Fibroblast of lung (primary cell): ENCODE measurements at places on chromosomes 16 and 17. TPM values are rescaled to one million over a fixed set of nuclear protein-coding genes. Genes with fewer than 3 reads are reported as not detected.

DNA sequence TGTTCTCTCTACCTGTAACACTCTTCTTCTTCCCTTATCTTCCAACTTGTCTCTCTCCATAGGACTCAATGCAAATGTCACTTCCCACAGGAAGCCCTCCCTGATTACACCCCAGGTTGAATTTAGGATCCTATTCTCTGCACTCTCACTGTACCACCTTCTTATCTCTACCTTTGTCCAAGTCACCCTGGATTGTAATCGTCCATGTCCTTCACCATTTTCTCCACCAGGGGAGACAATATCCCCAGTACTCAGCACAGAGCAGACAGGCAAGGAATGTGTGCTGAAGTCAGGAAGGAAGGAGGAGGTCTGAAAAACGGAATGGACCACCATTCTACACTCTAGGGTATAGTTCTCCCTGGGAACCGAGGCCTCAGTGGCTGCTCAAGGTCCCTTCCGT lies 14.2 kb downstream of the C16orf82 start:
- no peak for DNase-seq

GRCh38 chr17:59093145-59093701 lies 13.5 kb downstream of the TRIM37 start:
- DNase-seq: no peak

Gene IGFBP4
- total RNA-seq: 312 and 436 TPM in 2 replicates

- no peak for DNase-seq
These were observed 1.4 kb upstream of the IL34 start for GRCh38 chr16:70644763-70645597.

Gene CA7
- total RNA-seq: not detected in 2 replicates

- DNase-seq: no peak
These were observed 65.3 kb downstream of the MEAK7 start for GRCh38 chr16:84438971-84439696.

GRCh38 chr16:57840833-57841232 lies 38.5 kb upstream of the KIFC3 start:
- DNase-seq: no peak

Gene TBKBP1
- total RNA-seq: 11.3 and 11.6 TPM in 2 replicates

GRCh38 chr17:39701012-39701783 lies 1.3 kb downstream of the ERBB2 start:
- no peak for DNase-seq

Gene NPW
- 0.26 and 0.99 TPM in 2 replicates for total RNA-seq

DNA sequence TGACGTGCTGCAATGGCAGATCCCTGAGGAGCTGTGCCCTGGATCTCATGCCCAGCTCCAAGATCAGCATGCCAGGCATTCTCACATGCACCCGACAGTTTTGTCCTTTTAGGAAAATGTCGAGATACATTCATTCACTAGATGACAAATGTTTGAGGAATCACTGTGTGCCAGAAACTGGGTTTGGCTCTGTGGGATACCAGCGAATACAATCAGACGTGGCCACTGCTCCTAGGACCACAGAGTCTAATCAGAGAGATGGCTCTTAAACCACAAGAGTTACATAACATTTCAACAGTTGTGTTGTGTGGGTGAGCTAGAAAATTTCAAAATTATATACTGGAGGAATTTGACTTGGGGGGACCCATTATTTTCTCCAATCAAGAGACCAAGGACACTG lies 579.7 kb downstream of the CDH13 start:
- peak; percentile 44 for DNase-seq

Gene TP53TG3E
- total RNA-seq: not detected in 2 replicates

DNA sequence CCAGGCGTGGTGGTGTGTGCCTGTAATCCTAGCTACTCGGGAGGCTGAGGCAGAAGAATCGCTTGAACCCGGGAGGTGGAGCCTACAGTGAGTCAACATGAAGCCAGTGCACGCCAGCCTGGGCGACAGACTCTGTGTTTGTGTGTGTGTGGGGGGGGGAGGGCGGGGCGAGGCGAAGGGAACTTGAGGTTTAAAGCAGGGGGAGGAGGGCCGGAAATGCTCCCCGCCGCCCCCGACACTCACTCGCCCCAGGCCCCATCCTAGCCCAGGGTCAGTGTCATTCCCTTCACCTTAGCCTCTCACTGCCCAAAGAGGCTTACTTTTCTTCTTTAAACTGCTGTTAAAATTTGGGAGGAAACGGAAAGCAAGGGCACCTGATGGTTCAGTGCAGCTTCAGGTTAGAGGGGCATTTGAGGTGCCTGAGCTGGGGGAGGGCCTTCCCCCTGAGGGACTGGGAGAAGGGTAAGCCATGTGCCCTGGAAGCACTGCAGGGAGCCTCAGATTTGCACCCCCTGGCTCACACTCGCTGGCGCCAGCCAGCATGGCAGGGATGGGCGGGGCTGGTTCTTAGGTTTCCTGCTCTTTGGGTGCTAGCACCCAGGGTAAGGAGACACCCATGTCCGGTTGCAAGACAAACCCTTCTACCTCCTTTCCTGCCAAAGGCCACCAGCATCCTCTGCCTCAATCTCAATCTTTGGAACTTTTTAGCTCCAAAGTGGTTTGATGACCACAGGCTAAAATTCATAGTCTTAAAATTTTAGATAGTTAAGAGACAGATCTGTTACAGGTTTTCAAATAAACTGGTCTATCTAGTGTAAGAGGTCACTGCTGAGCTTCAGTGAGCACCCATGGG lies 2.2 kb upstream of the LIMD2 start:
- no peak for DNase-seq

Gene KRT33A
- not detected in 2 replicates for total RNA-seq

Gene KRTAP4-3
- total RNA-seq: not detected in 2 replicates

Gene MARF1
- total RNA-seq: 13.6 and 18.8 TPM in 2 replicates

Gene C16orf74
- total RNA-seq: 5.4 and 6.4 TPM in 2 replicates

DNA sequence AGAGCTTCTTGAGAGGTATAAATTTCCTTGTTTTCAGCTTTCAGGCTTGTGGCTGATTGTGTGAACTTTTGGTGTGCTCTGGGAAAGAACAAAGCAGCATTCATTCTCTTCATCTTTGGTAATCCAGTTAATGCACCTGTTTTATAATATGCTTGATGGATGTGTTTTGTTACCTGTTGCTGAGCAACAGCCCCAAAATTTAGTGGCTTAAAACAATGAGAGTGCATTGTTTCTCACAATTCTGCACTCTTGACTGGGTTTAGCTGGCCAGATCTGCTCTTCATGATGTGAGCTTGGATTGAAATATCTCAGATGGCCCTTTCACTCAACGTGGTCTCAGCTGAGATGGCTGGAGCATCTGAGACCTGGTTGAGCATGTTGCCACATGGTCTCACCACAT lies 58.7 kb upstream of the NOL11 start:
- no peak for DNase-seq

- DNase-seq: no peak
These were observed 5.2 kb downstream of the MINK1 start for GRCh38 chr17:4838309-4838785.

DNA sequence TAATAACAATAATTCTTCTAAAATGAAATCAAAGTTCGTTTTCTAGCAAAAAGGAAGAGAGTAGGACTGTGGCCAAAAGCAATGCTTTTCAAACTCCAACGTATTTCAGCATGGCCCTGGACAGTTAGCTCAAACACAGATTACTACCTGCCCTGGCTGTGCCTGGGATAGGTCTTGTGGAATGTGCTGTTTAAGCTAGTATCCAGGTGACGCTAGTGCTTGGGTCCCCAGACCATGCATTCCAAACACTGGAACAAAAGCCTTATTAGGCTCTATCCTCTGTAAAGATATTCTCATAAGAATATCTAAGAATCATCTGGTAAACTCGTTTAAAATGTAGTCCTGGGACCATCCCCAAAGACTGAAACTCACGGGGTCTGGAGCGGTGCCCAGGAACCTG lies 52.6 kb upstream of the MEAK7 start:
- DNase-seq: no peak

GRCh38 chr17:81601525-81602120 lies 35.3 kb downstream of the NPLOC4 start:
- DNase-seq: peak; percentile 60

Gene CACNG3
- not detected in 2 replicates for total RNA-seq

DNA sequence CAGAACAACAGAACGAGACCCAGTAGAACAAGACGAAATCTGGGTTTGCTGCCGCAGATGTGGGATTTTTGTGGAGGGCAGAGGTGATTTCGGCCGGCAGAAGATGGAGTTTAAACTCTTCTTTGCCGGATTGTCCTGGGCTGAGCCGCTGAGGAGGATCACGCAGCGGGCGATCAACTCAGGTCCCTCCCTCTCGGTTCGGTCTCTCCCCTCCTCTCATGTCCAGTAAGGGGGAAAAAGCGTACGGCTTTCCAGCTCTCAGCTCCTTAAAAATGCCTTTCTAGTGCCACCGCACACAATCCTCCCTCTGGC lies 2.5 kb downstream of the PHF12 start:
- DNase-seq: no peak

Gene ABCA8
- 42.6 and 47.2 TPM in 2 replicates for total RNA-seq

- DNase-seq: peak; percentile 87
These were observed at the start of gene COPRS for GRCh38 chr17:31858642-31859486. Gene COPRS (minus strand): TSS chr17:31859244. CDS start chr17:31859199, 45 bp downstream.

DNA sequence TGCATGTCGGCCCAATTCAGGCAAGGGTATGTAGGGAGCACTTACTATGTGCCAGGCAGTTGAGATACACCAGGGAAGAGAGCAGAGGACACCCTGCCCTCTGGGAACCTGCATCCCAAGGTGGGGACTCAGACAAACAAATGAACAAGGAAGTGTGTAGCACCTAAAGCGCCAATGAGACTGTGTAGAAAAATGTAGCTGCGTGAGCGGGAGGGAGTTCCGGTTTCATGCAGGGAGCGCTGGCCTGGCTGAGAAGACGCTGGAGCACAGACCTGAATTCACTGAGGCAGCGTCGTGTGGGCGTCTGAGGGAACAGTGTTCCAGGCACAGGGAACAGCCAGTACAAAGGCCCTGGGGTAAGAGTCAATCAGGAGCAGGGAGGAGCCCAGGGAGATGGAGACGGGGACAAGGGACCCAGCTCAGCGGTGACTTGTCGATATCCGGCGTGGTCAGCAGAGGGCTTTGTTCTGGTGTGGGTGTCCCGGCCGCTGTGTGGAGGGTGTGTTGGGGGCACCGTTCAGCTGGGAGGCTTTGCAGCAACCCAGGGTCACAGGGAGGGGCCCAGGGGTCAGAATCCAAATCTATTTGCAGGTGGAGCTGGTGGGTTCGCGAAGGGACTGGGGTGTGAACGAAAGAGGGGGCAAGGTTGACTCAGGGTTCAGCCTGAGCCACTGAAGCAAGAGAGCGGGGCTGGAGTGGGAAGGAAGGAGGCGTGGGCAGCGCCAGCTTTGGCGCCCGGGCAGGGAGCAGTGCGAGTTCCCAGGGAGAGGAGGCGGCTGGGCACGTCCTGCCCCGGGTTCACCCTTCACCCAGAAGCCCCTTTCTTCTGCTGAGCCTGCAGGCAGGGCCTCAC lies 17.8 kb upstream of the OSGIN1 start:
- DNase-seq: no peak

DNA sequence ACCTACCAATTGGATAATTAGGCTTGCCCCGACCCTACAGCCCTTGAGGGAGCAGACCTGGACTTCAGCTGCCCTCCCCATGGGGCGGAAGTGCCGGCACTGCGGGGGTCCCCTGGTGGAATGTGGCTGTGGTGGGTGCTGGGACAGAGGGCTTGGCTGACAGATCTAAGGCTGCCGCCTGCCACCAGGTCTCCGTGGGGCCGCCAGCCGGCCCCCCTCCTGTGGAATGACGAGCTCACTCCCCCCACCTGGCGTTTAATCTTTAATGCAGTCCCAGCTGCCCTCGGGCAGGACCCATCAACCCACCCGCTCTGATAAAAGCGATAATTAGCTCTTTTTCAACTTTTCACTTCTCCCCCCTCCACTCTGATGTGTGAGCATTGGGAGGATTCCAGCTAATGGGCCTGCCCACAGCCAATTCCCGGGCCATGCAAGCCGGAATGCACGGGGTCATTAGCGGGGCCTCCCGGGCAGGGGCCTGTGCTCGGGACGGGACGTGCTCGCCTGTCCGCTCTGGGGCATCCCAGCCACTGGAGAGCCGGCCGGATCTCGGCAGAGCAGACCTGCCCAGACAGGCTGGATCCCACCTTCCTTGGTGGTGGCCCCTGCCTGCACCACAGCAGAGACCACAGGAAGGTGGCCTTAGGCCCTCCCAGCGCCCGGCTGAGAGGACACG lies 28.3 kb upstream of the GOSR2 start:
- no peak for DNase-seq

Gene SYCE1L
- total RNA-seq: 0.26 and 0.33 TPM in 2 replicates

Gene TMEM220
- total RNA-seq: 3.1 and 4.3 TPM in 2 replicates

GRCh38 chr17:76196675-76197074 lies 43.6 kb downstream of the RNF157 start:
- DNase-seq: no peak

DNA sequence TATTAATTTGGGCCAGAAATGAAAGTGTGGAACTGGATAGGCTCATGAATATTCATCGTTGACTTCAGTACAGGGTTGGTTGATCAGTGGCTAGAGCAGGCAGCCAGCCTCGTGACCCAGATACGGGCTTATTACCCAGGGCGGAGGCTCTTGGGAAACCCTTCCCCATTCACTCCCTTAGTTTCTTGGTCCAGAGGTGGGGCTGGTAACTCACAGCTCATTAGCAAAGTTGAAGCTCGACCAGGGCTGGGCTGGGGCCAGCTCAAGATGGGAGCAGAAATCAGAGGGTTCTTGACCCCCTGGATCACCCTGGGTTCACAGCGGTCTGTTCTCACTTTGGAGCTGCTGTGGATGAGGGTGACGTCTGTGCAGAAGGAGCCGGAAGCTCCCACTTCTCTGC lies 44.6 kb upstream of the GSE1 start:
- DNase-seq: no peak

DNA sequence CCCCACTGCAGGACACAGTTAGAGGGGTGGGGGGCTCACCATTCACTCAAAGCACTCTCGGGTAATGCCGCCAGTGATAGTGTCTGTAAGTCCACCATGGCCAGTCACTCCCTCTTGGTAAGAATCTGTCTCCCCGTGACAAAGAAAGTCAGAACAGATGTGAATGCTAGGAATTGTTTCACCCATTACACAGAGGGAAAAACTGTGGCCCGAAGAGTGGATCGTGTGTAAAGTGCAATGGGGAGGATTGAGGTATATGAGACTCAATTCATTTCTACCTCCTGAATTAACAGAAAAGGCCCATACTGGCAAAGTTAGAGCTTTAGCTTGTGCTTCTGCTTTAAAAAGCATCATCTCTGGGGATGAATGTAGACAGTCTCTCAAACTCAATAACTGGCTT lies 17.5 kb upstream of the SLC6A2 start:
- no peak for DNase-seq

- DNase-seq: no peak
These were observed 897 bp downstream of the TP53I13 start for GRCh38 chr17:29569245-29569950.

DNA sequence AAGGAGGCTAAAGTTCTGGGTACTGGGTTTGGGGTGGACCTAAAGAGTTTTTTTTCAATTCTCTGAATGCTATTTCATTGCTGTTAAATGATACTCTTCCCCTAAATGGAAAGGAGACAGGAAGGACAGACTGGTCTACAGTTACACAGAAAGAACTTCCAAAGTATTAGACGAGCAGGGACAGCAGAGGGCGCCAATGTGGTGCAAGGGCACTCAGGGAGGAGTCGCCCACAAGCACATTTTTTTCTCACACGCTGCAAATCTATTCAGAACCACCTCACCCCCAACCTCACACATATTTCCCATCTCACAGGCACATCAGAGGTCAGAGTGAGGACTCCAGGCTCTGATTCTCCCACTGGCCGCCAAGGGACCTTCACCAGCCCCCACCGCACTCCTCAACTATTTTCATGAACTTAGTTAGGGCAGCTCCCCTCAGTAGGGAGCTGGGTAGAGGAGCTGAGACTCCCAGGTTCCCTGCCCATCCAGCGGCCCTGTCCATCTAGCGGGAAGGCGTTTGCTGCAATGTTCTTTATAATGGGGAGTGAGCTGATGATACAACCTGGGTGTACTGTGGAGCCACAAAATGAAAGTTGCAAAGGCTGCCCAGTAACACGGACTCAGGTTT lies 6.8 kb upstream of the CA4 start:
- peak; percentile 84 for DNase-seq

GRCh38 chr17:48626245-48627117 lies at the start of gene HOXB9:
Gene HOXB9 (minus strand): TSS chr17:48626358. CDS start chr17:48626269, 89 bp downstream.
- DNase-seq: peak; percentile 15

Gene TP53TG3
- total RNA-seq: 0.17 TPM in 1 of 2 replicates, not detected in the other
